Astrocyte of the hippocampus (primary cell): ENCODE measurements at places on chromosomes 1 and 21.

DNA sequence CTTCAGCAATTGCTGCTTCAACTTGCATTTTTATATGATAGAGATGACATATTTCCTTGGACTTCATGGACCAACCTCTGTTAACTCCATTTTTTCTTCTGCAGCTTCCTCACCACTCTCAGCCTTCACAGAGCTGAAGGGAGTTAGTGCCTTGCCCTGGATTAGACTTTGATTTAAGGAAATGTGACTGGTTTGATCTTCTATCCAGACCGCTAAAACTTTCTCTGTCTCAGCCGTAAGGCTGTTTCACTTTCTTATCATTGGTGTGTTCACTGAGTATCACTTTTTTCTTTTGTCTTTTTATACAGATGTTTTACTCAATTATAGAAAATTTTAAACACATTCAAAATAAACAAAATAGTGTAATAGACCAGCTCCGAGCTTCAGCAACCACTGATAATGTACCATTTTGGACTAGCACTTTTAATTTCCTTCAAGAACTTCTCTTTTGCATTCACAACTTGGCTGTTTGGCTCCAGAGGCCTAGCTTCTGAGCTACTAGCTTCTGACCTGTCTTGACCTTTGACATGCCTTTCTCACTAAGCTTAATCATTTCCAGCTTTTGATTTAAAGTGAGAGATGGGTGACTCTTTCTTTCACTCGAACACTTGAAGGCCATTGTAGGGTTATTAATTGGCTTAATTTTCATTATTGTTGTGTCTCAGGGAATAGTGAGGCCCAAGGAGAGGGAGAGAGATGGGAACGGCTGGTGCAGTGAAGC is 9.3 kb downstream of the NEK7 start:
- DNase-seq: no peak

- DNase-seq: no peak
Observed at GRCh38 chr1:225409051-225409450, 18.8 kb downstream of the LBR start.

DNA sequence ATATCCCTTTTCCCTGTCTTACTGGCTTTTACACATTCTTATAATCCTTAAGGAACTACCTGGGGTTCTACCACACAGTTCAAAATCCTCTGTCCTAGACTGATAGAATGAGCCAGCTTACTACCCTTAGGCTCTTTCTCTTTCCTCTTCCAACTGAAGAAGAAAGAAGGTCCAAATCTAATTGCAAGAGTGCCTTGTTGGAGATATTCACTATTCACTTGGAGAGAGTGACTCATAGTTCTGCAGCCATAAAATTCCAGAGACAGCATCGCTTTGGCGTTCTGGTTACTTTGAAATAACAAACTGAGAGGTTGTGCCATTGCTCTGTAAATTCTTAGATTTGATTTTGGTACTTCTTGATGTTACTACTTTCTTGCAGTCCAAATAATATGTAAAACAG is 4.2 kb downstream of the CADM3 start:
- no peak for DNase-seq

DNA sequence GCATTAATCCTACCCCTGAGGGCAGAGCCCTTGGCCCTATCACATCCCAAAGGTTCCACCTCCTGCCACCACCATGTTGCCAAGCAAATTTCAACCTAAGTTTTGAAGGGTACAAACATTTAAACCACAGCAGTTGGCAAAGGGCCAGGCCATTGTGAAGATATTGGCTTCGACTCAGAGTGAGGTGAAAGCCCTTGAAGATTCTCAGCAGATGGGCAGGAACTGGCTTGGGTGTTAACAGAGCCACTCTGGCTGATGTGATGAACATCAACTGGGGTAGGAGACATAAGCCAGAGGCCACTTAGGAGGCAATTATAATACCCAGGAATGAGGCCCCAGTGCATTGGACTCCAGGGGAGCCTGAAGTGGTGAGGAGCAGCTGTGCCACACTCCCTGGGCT is 207.7 kb upstream of the KAZN start:
- no peak for DNase-seq

- DNase-seq: no peak
Observed at GRCh38 chr21:36466061-36466511, 13.8 kb downstream of the CLDN14 start.

- no peak for DNase-seq
Observed at GRCh38 chr1:15941044-15941840, 34.7 kb downstream of the ZBTB17 start.

GRCh38 chr1:36528361-36529349 is 45.9 kb upstream of the CSF3R start:
- DNase-seq: no peak

- no peak for DNase-seq
Observed at GRCh38 chr1:84756455-84757082, 66.3 kb upstream of the SSX2IP start.

GRCh38 chr1:181251001-181251712 is 162.7 kb downstream of the IER5 start:
- DNase-seq: peak; percentile 78

- DNase-seq: peak; percentile 78
Observed at GRCh38 chr1:56516539-56517252, 62.7 kb downstream of the PLPP3 start.

GRCh38 chr1:19734472-19734999 is 65.2 kb downstream of the TMCO4 start:
- peak; percentile 82 for DNase-seq

- DNase-seq: no peak
Observed at GRCh38 chr1:64243757-64244080, 40.3 kb downstream of the UBE2U start.

DNA sequence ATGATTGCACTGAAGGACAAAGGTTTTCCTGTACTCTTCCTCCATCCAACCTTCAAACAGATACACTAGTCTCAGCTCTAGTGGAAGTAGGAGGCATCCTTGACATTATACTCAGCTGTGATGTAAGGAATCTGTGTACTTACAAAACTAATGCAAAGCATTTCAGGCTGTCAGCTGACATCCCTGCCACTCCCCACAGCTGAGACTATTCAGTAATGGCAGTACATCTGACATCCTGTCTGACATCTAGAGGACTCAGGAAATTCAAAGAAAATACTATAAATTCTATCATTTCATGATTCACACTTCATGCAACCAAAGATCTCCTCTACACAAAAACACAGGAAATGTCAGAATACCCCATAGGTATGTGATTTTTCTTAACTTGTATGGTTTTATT is 325.8 kb downstream of the SMYD3 start:
- DNase-seq: no peak
